ENCODE measurements at places on chromosomes 1 and 21.

GRCh38 chr1:214270097-214270650 is 10.8 kb upstream of the SMYD2 start:
- DNase-seq = no peak

GRCh38 chr1:78830321-78830720 is 176.2 kb downstream of the ADGRL4 start:
- DNase-seq = no peak

DNA sequence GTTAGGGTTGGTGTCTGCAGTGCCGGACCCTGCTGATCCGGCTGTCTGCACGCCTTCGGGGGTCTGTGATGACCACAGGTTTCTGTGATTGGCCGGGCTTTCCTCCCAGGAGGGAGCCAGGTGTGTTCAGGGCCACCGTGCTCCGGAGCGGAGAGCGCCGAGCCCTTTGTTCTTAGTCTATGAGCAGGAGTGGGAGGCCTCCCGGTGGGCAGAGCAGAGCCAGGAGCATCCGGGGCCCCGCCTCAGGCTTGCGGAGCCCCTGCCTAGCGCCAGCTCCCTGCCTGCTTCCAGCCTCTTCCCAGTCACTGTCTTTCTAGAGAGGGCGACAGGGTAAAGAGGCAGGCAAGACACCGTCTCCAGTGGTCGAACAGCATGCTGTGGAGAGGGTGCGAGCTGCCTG is 31.8 kb downstream of the KCNAB2 start:
- no peak for DNase-seq

GRCh38 chr1:217425422-217425821 is 205.5 kb downstream of the GPATCH2 start:
- no peak for DNase-seq

Data from stimulated activated CD4-positive, alpha-beta T cell treated with anti-CD3 and anti-CD28 coated beads, Interleukin-4, amount 100 ng/mL, for 4 hours (primary cell).